ENCODE measurements at places on chromosomes 2 and 18.

DNA sequence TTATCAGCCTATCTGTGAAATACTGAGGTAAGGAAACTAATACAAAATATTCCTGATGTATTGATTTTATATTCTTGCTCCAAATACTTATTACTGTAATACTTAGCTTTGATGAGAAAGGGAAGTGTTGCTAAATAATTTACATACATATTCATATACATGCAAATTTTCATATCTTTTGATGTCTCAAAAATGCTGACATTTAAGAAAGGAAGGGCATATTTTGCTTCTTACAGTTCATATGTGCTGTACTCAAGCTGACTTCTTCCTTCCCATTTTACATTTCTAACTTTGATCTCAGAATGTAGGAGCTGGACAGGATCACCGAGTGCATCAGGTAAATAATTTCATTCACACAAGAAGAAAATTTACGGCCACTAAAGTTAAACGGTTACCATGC lies 399.2 kb upstream of the VWC2L start:
- DNase-seq, result no peak

DNA sequence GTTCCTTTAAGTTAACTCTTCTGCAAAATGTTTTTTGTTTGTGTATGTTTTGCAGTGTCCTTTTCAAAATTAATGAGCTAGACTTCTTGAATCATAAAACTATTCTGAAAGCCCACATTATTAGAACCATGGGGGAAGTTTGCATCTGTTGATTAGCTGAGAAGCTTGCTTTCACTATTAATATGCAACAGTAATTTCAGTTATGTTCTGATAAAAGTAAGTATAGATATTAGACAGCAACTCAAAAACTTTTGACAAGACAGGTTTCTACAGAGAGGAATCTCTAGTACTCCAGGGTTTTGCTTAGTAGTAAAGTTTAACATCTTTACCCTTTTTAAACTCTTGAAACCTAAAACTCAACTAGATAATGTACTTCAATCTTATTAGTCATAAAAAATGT lies 147.8 kb downstream of the UBE2E3 start:
- no peak for DNase-seq

DNA sequence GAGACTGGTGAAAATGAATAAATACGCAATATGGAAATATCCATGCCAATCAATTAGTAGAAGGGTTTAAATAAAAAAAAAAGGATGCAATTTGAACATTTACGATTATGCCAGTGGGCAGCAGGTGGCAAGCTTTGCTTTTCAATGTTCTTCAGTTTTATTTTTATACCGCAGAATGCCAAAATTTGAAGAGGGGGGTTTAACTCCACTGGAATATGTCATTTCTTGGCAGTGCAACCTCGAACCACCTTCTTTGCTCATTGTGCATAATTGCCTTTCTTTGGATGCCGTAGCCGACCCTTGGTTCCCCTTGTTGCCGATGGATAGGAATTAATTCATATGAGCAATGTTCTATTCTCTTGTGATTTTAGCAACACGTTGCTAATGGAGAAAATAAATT lies 88.0 kb downstream of the LTBP1 start:
- DNase-seq, result peak; percentile 52

DNA sequence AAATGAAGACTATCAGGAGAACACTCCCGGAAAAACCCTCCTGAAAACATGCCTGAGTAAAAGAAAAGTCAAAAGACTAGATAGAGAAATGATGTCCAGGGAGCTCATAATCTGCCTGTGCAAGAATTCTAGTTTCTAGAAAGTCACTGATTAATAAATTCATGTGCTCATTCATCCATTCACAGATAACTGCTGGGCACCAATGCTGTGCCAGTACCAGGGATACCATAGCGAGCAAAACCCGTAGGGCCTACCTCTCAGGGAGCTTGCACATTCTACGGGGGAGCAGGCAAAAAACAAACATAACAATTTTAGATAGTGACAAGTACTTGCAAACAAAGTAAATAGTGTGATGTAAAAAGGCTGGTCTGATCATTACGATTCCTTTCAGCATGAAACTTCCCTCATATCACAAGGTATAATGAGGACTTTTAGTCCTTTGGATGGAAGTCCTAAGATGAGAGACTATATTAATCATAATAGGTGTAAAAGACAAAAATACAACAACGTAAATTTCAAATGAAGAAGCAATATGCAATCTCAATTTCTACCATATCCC lies 289.9 kb downstream of the AFF3 start:
- no peak for DNase-seq

GRCh38 chr2:188089901-188090300 lies 201.8 kb upstream of the GULP1 start:
- peak; percentile 67 for DNase-seq

DNA sequence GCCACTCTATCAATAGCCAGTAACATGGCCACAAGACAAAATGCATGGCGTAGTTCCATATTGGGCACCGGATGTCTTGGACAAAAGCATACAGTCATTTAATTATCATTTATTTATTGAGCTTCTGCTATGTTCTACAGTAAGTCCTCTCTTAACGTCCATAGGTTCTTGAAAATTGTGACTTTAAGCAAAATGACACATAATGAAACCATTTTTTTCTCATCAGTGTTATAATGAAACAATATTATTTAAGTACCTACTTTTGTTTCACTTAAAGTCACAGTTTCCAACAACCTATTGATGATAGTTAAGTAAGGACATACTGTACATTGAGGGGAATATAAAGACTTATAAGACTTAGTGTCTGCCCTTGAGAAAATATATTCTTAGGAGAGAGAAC lies 84.9 kb downstream of the XRCC5 start:
- no peak for DNase-seq

DNA sequence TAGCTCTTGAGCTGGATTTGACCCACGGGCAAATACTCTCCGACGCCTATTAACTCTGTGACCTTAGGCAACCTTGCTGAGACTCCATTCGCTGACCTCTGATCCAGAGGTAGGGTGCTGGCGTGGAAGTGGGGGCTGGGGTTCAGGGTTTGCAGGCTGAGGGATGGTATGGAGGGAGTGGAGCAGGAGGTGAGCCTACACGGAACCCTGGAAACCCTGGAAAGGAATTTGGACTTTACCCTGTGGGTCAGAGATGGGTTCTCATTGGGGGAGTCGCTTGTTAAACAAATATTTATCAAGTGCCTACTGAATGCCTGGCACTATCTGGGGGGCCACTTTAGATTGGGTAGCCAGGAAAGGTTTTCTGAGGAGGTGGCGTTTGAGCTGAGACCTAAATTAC lies 58.2 kb upstream of the FZD7 start:
- no peak for DNase-seq

DNA sequence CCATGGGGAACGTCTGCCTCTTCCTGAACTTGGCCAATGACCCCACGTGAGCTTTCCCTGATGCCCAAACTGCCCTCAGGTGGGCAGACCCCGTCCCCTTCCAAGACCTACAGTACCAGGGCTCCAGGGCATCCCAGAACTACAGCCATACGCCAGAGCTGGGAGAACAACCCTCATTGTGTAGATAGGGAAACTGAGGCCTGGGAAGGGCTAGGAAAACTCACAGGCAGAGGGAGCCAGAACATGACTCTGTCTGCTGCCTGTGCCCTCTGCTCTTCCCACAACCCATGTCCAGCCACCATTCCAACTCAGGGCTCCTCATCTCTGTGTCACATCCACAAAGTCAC lies 16.8 kb upstream of the ANKRD53 start:
- no peak for DNase-seq

- DNase-seq, result no peak
Measured at GRCh38 chr2:161430386-161430785, 14.3 kb downstream of the TBR1 start.

DNA sequence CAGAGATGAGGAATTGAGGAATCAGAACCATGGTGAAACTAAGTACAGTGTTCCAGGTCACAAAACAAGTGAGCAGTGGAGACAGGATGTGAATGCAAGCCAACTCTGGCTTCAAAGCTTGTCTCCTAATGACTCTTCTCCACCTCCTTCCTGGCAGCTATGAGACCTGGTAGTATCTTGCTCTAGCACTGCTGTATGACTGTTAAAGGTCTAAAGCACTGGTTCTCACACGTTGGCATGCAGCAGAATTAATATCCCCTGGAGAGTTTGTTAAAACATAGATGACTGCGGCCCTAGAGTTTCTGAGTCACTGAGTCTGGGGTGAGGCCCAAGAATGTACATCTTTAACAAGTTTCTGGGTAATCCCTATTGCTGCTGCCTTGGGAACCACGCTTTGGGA lies 63.3 kb downstream of the SUCLG1 start:
- no peak for DNase-seq

DNA sequence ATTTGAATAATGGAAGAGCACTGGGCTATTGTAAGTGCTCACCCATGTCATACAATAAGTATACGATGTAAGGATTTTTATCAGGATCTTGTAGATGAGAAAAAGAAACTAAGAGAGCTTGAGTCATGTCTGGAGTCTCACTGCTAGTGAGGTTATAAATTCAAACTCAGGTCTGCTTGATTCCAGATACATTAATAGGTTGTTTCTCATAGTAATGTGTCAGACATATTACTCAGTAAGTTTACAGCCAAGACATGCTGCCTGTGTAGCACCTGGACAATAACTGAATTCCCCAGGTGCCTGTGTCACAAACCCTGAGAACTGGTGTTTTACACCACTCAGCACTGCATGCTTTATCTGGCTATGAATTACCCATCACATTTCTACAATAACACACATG lies 216.9 kb upstream of the LRP1B start:
- no peak for DNase-seq

GRCh38 chr2:72037261-72037666 lies 110.4 kb downstream of the CYP26B1 start:
- DNase-seq, result no peak

GRCh38 chr2:79715338-79715737 lies 202.5 kb downstream of the CTNNA2 start:
- no peak for DNase-seq

DNA sequence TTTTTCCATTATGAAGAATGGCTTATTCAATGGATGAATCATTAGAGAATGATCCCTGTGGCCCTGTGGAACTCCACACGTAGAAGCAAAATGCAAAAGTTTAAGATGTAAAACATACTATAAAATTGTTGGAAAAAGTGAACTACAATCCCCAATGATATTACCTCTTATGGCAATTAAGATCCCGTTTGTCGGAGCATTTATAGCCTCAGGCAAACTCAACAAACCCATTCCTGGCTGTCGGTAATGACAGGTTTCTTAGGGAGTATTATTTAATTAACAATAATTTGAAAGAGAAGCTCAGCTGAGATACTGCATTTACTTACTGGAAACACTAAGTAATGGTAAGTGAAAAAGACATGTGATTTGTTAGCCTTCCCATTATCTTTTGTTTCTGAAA lies 138.3 kb downstream of the CDH20 start:
- no peak for DNase-seq

Data from endothelial cell of umbilical vein (primary cell).